ENCODE measurements at places on chromosomes 7 and 10.

DNA sequence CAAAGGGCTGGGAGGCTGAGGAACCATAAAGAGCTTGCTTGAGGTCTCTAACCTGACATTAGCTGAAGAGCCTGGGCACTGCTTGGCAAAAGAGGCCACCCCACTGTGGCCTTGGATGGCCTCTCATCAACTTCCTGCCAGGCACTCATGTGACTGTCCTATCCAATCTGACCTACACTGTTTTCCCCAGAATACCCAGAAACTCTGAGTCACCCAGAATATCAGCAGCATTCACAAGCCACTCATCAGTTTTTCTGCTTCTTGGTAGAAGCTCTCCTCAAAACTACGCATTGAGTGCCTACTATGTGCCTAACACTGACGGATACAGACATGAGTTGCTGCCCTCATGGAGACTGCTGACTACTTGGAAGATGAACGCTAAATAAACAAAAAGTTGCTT is 4.1 kb upstream of the NT5C2 start:
- peak; percentile 41 for DNase-seq

DNA sequence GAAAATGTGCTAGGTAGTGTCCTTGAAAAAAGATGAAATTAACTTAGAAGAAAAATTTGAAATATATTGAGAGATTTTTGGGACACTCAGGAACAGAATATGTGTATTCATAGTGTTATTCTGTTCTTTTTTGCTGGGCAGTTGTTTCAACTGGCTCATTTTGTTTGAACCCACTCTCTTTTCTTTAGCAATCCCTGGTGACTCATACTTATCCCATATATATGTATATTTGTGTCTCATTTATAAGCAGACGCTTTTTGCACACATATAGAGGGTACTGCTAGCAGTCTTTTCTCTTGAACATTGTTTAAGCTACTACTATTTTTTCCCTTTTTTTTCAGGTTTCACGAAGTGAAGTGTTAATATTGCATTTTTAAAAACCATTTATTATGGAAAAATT is 1.9 kb downstream of the EXOC6 start:
- no peak for DNase-seq

DNA sequence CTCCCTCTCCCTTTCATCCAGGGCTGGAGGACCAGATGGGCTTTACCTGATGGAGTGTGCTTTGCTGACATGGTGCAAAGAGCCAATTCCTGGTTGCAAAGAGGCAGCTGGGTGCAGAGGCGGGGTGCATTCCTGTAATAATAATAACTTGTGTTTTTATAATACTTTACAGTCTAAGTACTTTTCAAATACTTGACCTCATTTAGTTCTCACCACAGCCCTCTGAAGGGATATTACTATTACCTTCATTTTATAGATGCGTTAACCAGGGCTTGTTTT is 70.4 kb downstream of the TCF7L2 start:
- DNase-seq, result no peak

DNA sequence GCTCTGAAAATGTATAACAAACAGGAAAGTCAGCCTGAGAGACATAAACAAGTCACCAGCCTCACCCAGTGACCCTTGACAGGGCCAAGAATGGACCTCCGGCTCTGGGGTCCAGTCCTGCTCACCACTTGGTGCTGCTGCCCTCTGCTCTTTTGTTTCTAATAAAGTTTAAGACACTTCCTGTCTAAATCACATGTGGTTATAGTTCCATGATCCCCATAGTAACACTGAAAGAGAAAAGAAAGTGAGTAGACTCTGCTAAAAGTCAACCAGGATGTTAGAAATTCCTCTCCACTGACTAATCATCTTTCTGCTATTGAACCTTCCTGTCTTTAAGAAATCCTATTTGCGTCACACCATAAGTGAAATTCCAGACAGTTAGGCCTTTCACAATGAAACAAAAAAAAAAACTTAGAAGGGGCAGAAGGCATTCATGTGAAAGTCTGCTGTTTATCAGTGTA is 179.2 kb upstream of the BET1 start:
- DNase-seq, result no peak

DNA sequence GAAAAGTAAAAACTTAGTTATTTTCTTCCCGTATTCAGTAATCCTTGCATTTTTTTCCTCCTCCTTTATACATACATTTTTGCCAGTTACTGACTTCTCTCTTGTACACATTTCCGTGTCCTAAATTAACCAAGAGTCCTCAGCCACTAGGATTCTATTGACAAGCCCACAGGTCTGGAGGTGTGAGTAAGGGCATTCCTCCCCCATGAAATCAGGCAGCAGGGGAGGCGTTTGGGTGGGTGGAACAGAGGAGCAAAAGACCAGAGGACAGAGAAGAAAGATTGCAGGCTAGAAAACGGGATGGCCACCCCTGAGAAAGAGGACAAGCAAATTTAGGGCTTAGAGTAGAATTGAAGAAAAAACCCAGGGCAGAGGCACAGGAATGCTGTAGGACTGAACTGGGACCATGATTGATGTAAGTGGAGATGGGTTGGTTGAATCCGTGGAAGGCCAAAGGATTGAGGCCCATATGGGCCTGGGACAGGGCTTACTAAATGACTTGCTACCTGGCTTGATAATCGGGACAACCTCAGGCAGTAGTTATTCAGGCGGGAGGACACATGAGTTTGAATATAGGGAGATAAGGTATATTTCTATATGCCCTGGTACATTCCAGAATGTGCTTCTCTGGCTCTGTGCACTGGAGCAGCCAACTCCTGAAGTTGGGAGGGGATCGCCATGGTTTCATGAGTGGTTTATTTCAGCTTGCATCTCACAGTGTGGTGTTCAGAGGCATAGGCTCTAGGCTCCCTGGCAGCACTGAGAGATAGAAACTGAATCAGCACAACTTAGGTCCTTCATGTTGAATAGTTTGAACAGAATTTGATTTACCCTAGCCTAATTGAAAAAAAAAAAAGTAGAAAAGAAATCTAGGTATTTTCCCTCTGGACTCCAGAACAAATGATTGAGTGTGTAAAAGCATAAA is 28.0 kb downstream of the IKZF1 start:
- DNase-seq, result no peak

- DNase-seq, result no peak
These were observed 17.6 kb upstream of the PHYH start for GRCh38 chr10:13317474-13317873.

DNA sequence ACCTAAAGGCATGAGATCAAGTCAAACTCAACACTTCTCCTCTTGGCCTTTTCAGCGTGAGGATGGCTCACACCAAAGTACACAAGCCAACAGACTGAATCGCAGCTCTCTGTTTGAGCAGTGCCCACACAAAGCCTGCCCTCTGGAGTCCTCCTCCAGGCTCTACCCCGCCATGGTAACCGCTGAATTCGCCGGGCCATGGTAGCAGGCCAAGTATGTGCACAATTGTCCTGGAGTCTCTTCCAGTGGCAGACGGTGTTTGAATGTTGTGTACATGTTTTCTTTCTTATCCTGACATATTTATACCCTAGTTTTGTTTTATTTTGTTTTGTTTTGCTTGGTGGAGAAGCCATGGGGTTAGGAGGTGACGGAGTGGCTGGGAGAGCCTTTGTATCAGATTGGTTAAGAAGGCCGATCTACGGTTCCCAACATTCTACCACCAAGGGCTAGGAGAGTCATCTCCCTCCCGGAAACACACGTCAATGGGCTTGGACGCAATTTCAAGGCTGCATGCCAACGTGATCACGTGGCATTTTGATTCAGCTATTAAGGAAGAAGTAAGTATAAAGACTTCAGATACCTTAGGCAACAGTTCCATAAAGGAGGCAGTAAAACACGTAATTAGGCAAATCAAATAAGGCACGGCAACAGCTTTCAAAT is 12.1 kb upstream of the SHH start:
- no peak for DNase-seq

- no peak for DNase-seq
These were observed 16.5 kb downstream of the CREB3L2 start for GRCh38 chr7:137985253-137985896.

DNA sequence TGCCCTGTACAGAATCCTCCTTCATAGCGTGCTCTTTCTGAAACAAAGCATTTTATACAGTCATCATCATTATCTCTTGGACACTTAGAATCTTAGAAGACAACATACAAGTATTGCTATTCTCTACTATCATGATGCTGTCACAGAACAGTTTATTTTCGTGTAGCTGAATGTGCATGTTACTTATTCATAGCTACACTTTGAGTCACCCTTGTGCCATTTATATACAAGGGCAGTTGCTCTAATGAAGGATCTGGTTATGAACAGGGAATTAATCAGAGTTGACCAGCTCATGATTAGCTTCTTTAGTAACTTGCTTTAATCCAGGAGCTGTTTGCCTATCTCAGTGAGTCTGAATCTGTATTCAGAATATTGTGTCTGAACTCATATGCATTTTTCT is 11.2 kb downstream of the CASP2 start:
- DNase-seq, result no peak

DNA sequence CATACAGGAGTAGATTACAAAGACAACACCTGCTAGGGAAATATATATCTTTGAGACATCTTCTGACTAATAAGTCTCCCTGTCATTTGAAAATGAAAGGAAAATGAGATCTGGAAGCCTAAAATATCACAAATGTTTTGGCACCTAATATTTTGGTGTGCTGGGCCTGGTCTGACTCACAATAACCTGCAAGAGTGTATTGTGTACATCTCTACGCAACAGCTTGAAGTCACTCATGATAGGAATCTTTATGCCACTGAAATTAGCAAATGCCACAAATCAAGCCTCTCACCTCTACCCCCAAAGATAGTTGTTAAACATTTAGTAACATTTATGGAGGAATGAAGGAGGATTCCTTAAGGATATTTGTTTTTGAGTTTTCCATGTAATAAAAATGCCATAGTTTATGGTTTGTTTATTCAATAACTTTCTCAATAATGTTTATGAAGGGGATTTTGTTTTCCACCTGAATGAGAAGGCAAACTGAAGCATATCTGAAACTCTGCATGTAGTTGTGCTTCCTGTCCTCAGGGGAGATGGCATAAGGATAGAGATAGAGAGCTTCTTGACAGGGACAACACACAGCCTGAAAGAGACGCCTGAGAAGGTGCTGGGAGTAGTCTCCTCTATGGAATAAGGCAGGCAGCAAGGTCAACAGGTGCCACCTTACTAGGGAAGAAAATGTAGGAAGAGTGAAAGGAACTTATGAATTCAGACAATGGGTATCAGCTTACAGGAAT is 197.4 kb downstream of the AHR start:
- DNase-seq, result no peak

GRCh38 chr7:123433665-123434064 is 100.7 kb downstream of the IQUB start:
- DNase-seq, result no peak

- DNase-seq, result no peak
These were observed 85.3 kb upstream of the ANKRD1 start for GRCh38 chr10:91006001-91006751.

GRCh38 chr10:133088179-133088955 is 643 bp downstream of the ADGRA1 start:
- no peak for DNase-seq

DNA sequence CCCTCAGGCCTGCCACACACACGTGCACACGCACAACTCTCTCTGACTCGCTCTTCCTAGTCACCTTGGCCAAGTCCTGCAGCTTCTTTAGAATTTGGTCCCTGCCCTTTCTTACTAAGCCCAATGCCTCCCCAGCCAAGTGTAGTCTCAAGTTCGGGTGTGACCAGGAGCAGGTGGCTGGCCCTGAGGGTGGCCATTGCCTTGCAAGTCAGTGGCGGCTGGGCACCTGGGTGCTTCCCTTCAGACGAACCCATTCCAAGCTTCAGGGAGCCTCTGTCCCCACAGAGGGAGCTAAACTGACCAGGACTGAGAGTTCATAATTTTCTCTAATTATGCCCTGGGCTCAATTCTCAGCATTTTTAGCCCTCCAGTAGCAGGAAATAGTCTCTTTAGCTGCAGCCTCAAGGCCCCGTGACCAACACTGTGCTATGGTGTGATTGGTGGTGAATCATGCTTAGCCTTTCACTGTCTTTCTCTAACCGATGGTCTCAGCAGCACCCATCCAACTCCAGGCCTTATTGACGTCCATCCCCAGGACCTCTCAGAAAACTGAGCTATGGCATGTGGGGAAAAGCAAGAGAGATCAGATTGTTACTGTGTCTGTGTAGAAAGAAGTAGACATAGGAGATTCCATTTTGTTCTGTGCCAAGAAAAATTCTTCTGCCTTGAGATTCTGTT is 34.7 kb upstream of the FXYD4 start:
- DNase-seq, result no peak

GRCh38 chr7:27300421-27300820 is 57.8 kb downstream of the EVX1 start:
- no peak for DNase-seq

GRCh38 chr10:62264702-62265436 is 3.8 kb downstream of the RTKN2 start:
- no peak for DNase-seq

- no peak for DNase-seq
These were observed 92.2 kb upstream of the LAMB4 start for GRCh38 chr7:108222236-108222892.

GRCh38 chr7:70730451-70731110 is 401.4 kb upstream of the GALNT17 start:
- no peak for DNase-seq

GRCh38 chr10:26837139-26837538 is 23.6 kb downstream of the ABI1 start:
- DNase-seq, result no peak

DNA sequence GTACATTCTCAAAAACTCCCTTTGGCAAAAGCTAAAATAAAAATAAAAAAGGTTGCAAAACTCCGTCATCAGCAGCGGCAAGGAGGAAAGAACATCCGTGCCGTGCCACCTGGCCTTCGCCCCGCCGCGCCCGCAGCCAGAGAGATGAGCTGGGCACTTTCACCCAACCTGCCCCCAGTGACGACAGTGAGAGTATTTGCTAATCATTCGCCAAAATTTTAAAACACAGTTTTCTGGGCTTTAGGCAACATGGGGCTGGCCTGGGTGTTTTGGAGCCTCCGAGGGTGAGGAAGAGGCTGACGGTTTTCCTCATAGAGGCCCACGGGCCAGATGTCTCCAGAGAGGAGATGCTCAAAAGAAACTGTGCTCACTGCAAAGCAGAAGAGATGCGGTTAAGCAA is 128.2 kb downstream of the PRKAG2 start:
- DNase-seq, result no peak

GRCh38 chr10:48512861-48513260 is 92.0 kb downstream of the ARHGAP22 start:
- no peak for DNase-seq

DNA sequence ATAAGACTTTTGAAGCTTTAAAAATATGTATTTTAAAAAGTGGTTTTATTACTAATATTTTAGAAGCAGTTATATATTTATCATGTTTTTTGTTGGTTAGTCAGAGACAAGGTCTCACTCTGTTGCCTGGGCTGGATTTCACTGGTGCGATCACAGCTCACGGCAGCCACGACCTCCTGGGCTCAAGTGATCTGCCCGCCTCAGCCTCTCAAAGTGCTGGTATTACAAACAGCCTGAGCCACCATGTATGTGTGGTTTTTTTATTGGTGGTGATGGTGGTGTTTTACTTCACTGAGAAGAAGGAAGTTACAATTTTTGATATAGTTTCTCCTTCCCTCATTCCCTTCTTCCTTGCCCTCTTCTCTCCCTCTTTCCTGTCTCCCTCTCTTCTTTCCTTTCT is 13.4 kb downstream of the NHLRC2 start:
- no peak for DNase-seq

GRCh38 chr10:58590924-58591323 is 78.3 kb downstream of the BICC1 start:
- no peak for DNase-seq

GRCh38 chr10:57579926-57580325 is 687.8 kb downstream of the IPMK start:
- no peak for DNase-seq
